Left lung (tissue), 14 donors: ENCODE measurements at places on chromosomes 7 and 10. TPM values are rescaled to one million over a fixed set of nuclear protein-coding genes. Genes with fewer than 3 reads are reported as not detected.

DNA sequence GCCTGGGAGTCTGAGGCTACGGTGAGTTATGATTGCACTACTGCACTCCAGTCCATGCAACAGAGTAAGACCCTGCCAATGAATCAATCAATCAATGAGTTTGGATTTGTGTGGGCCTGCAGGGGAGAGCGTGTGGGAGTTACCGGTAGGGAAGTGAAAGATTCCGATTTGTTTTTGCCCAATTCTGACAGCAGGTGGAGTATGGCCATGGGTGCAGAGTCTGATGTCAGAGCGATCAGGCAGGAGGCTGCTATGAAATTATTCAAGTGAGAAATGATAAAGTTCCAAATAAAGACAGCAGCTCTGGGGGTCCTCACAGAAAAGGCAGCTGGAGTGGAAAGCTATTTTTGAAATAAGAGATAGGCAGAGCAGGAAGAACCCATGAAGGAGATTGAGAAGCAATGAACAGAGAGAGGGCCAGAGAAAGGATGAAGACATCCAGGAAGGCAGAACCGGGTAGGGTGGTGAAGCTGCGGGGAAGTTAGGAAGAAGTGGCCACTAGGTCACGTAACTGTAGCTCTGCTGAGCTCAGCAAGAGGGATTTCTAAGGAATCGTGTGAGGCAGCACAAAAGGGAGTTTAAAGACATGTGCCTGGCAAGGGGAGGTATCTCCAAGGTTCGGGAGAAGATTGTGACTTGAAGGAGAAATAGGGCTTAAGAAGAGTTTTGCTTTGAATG is 93.7 kb upstream of the NMT2 start:
- DNase-seq = no peak

DNA sequence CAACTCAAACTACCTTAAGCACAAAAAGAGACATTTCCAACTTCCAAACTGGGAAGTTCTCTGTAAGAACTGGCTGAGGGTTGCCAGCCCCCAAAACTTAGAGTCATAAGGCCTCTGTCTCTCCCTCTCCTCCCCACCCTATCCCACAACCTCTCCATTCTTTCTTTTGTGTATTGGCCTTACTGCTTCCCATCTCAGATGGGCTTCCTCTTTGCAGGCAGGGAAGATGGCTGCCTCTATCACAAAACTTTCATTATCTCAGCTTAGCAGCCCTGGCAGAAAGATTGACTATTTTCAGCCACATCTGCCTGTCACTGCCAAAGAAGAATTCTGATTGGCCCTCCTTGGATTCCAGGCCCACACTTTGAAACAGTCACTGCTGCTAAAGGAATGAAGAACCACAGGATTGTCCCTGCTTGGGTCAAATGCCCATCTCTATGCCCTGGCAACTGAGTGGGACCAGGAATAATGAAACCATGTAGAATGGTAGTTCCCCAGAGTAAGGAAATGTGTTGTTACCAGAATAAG is 58.0 kb upstream of the PRKAR2B start:
- no peak for DNase-seq

DNA sequence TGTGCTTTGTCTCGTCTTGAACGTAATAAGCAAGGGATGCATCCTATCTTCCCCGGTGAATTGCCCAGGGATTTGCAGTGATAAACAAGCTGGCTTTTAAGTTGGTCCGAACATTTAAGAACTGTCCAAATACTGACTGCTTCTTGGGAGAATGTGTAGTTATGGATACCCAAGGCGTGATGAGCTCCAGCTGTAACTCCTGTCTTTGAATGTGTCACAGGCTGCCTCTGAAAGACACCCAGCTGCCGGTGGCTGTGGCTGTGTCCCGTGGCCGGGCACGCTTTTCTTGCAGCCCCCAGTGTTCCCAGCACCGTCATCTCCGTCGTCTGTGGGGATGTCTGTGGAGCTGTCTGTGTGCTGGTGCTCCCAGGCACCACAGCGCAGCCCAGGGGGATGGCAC is 118.1 kb downstream of the GLRX3 start:
- DNase-seq = peak; percentile 46

DNA sequence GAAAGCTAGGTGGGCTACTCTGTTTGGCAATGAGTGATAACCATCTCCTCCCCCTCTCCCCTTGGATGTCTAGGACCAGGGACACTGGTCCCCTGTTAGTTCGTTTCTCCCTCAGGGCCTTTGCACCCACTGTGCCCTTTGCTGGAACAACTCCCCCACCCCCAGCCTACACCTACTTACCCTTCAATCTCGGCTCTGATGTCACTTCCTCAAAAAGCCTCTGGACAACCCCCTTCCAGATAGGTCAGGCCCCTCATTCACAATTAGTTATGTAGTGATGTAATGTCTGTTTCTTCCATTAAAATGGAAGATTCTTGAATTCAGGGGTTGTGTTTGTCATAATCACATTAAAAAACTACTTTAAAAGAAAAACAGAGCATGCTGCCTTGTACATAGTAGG is 152.9 kb downstream of the SNX10 start:
- DNase-seq = no peak

DNA sequence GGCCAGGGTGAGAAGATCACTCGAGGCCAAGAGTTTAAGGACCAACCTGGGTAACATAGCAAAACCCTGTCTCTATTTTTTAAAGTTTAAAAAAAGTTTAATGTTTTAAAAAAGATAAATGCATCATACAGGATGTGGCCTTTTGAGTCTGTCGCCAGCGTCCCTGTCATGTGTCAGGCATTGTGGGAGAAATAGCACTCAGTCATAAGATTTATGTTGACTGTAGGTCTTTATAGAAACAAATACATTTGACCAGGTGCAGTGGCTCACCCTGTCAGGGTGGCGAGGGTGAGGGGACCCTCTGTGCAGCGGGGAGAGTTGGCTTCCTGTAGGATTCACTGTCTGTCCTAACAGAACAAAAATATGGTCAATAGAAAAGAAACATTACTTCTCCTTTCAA is 63.5 kb upstream of the SH2B2 start:
- DNase-seq = no peak

DNA sequence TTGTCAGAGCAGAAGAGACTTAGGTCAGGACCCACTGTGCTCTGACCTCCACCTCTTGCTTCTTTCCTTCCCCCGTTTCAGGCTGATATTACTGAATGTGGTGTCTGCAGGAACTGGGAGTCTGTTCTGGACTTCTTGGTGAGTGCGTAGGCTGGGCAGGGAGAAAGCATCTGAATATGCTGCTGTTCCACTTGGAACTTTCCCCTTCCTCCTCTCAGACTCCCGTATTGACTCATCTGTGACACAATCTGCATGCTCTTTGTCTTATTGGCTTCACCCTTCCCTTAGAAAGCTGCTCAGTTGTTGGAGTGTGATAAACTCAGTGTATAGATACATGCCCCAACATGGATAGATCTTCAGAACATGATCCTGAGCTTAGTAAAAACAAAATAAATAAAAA is 137.6 kb upstream of the HABP2 start:
- no peak for DNase-seq

DNA sequence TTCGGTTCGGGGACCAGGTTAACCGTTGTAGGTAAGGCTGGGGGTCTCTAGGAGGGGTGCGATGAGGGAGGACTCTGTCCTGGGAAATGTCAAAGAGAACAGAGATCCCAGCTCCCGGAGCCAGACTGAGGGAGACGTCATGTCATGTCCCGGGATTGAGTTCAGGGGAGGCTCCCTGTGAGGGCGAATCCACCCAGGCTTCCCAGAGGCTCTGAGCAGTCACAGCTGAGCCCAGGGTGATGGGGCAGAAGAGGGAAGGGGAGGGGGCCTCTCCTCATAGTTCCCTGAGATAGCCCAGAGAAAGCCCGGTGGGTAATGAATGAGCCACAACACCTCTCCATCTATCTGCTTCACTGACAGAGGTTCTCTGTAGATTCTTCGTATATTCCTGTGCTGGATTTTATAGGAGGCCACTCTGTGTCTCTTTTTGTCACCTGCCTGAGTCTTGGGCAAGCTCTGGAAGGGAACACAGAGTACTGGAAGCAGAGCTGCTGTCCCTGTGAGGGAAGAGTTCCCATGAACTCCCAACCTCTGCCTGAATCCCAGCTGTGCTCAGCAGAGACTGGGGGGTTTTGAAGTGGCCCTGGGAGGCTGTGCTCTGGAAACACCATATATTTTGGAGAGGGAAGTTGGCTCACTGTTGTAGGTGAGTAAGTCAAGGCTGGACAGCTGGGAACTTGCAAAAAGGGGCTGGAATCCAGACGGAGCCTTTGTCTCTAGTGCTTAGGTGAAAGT is 16.4 kb downstream of the PRSS2 start:
- no peak for DNase-seq

- no peak for DNase-seq
Measured at GRCh38 chr7:142153400-142153799, 41.9 kb downstream of the MGAM2 start.

- DNase-seq = no peak
Measured at GRCh38 chr7:19145434-19146115, 354 bp upstream of the FERD3L start.

- no peak for DNase-seq
Measured at GRCh38 chr7:5139998-5140397, 50.0 kb upstream of the WIPI2 start.

- no peak for DNase-seq
Measured at GRCh38 chr7:117531595-117532244, 51.9 kb downstream of the CFTR start.

DNA sequence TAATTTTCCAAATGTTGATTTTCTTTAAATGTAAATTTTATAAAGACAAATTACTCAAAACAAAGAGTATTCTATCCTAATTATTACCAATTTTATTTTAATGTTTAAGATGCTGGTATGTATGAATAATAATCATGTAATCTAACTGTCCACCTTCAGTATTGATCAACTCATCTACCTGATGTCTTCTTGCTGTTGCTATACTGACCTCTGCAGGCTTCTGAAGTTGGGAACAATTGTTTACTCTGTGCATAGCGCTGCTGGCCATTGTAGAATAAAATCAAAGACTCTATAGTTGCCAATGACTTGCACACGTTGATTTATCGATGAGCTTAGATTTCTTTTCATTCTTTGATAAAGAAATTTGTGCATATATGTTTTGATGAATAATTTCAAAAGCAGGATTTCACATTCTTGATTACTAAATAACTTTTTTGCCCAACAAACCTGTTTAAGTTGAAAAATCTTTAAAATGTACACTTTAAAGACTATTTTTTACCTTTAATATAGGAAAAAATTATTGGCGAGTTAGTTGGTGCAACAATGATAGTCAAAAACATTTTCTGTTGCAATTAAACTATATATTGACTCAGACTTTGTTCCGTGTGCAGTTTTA is 282.3 kb downstream of the TFEC start:
- DNase-seq = no peak

The SCD gene
- total RNA-seq = 529 TPM

The HOXA7 gene
- 1.3 TPM for total RNA-seq

The SRRM3 gene
- total RNA-seq = 2.0 TPM

The NDUFB2 gene
- 242 TPM for total RNA-seq

The RNF32 gene
- total RNA-seq = 0.85 TPM

The ZNF853 gene
- total RNA-seq = 3.4 TPM

The NUTM2B gene
- total RNA-seq = 1.5 TPM

The TEX36 gene
- total RNA-seq = not detected

The VWDE gene
- 2.6 TPM for total RNA-seq

The CCM2 gene
- total RNA-seq = 43.4 TPM

The PIK3CG gene
- 6.2 TPM for total RNA-seq

The STEAP4 gene
- total RNA-seq = 93.0 TPM
